ENCODE measurements at places on chromosomes 4 and X.

DNA sequence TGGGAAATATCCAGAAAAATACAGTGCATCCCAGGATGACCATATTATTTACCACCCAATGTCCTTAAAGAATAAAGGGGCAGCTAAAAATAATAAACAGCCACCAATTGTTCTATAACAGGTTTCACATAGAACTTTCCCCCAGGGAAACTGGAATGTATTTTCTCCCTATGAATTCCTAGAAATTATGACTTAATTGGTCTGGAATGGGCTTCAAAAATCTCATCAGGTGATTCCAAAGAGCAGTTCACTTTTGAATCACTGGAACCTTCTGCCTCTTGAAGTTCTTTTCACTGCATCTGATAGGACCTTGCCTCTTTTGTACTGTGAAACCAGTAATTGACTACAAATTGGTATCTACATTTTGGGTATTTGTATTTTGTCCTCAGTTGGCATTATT lies 119.3 kb downstream of the ZNF330 start:
- no peak for DNase-seq

DNA sequence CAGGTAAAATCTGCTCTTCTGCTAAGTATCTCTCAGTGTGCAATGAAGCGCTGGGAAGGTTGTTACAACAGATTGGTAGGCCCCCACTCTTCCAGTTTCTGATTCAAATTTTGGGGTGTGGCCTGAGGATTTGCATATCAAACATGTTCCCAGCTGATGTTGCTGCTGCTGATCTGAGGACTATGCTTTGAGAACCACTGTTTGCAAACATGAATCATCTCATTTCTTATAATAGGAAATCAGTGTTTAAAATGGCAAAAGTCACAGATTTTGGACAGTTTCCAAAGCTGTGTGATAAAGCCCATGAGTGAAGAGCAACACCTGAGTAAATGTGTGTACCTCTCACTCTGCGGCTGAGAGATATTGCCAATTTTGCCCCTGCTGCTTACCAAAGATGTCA lies 36.2 kb upstream of the NDNF start:
- DNase-seq, result no peak

- no peak for DNase-seq
These were observed 219.8 kb upstream of the CTSO start for GRCh38 chr4:156173486-156173885.

DNA sequence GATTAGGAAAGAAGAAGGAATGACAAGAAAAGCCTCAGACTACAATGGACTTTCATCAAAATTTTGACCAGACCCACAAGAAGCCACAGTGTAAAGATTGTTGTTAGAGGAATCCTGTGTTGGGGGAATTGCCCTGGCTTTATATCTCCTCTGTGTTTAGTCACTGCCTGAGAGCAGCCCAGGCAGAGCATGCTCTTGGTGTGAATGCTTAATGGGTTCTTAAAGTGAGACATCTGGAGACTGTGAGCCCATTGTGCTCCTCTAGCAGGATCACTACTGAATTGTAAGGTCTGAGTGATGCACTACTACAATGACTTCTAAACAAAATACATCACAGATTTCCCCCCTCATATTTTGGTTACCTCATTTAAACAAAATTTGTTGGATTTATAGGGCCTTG lies 1860.5 kb upstream of the ADGRL3 start:
- no peak for DNase-seq

DNA sequence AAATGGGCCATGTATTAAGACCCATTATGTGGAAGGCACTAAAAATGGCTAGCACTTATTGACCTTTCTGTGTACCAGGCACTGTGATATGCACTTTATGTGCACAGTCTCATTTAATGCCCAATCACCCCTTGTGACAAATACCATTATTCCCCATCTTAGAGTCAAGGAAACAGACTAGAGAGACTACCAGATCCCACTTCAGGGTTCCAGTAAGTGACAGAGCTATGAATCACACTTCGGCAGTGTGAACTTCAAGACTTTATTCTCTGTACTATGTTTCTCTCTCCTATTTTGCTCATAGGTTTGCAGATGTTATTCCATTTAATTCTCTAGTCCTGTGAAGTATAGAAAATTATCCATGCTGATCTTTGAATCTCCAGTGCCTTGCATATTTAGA lies 107.0 kb downstream of the NFKB1 start:
- DNase-seq, result no peak

DNA sequence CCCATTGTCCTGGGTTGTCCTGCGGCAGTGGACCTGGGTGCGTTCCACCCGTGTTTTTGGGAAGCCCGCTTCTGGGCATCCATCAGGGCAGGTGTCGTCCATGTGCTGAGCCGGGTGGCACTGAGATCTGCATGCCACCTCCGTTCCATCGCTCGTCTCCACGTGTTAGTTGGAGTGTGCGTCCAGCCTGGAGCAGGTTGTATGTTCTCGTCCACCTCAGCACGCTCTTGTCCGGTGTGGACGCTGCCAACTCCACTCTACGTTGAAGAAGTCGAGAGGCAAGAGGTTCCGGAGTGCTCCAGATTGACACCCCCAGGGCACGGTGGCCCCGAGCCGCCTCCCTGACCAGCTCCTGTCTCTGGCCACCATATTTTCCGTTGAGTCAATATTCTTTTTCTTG lies 33.9 kb downstream of the PCGF3 start:
- DNase-seq, result no peak

- no peak for DNase-seq
These were observed 29.6 kb upstream of the ERVMER34-1 start for GRCh38 chr4:52780617-52781354.

DNA sequence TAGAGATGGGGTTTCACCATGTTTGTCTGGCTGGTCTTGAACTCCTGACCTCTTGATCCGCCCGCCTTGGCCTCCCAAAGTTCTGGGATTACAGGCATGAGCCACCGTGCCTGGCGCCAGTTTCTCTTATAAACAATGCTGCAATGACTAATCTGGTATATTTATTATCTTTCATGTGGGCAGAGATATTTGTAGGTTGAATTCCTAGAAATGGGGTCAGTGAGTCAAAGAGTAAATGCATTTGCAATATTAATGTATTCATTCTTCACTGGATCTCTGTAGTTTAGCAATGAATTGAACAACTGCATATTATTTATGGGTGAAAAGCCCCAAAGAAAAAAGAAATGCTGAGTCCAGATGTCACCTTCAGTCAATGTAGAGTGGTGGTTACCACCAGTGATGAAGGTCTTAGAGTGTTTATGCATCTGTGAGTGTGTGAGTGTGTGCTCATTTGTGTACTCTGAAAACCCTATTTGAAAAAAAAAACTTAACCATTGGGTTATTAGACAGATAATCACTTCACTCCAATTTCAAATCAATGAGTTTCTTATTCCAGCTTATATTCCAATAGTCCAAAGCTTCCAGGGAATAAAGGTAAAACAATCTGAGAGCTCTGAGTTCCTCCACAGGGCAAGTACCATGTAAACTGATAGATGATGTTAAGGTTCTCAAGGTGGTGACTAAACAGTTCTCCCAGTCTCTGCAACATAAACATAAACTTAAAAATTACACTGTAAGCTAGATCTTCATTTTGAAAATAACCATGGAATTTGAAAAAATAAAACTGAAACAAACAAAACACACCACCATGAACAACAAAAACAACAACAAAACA lies 22.6 kb upstream of the CD38 start:
- DNase-seq, result no peak

DNA sequence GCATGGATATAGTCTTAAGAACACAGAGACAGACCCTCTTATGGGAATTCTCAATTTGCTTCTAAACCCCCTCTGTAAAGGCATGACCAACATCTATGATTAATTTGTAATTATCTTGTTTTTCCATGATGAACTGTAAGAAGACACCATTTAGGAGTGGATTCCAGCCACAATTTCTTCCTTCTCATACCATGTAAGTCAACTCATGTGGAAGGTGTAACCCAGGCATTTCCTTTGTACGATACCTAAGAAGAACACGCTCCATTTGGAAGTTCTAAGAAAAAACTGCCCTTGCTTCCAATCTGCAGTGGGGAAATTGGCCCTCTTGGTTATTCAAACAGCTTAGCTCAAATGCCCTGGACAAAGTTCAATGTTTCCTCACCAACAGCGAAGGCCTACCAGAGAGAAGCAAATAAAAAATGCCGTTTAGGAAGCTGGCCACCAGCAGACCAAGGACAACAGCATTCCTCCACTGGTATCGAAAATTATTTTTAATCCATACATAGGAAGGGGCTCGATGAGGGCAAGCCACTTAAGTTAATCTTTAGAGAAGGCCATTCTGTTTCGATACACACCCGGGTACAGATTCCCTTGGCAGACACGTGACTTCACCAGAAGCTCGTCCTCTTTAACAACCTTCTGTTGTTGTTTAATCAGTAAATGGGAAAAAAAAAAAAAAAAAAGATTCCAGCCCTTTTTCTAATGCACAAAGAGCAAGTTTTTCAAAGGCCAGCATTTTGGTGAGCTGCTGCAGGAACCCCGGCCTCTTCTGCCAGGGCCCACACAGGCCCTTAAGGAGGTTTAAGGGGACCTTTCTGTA lies 2.6 kb downstream of the DHRSX start:
- DNase-seq, result no peak

DNA sequence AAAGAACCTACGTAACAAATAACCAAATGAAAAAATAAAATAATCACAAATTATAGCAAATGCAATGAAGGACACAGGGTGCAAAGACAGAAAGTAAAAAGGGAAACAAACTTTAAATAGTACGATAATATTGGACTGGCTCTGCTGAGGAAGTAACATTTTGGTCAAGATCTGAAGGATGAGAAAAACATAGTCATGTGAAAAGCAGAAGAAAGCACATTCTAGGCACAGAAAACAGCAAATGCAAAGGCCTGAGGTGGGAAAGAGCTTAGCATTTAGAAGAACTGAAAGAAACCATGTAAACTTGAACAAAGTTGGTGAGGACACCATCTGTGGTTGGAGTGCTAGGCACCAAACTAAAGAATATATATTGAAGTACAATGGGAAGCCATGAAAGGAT lies 111.2 kb downstream of the PPP3CA start:
- DNase-seq, result no peak

- DNase-seq, result no peak
These were observed 14.1 kb downstream of the CTBP1 start for GRCh38 chr4:1234811-1235292.

- DNase-seq, result no peak
These were observed 65.0 kb downstream of the PRKG2 start for GRCh38 chr4:81149976-81150375.

DNA sequence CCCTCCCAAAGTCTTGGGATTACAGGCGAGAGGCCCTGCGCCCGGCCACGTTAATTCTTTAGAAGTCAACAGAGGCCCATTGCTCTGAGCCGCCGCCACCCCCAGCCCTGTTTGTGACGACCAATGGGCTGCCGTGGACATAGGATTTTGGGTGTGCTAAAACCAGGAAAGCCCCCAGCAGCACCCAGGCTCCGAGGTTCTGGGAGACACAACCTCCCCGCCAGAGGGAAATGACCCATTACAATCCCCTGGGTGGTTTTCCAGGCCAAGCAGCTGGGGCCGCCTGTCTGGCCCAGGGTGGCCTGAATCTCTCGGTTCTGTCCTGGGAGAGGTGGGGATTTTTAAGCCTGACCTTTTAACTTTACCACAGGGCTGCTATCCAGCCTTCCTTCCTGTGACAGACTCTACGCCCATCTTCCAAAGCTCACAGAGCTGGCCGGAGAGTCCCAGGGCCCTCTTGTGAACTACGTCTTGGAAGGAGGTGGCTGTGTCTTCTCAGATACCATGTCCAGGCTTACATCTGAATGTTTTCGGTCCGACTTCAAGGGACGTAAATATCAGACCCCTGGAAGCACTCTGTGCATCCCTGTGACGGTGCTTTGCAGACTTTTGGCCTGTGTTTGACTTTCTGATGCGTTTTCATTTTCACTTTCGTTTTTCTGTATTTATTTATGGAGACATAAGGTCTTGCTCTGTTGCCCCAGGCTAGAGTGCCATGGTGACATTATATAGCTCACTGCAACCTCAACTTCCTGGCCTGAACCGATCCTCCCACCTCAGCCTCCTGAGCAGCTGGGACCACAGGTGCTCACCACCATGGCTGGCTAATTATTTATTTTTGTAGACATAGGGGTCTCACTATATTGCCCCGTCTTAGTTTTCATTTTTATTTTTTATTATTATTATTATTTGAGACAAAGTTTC lies 36.0 kb downstream of the P2RY8 start:
- DNase-seq, result no peak

- DNase-seq, result no peak
These were observed 18.4 kb downstream of the PDLIM5 start for GRCh38 chr4:94470132-94470531.

DNA sequence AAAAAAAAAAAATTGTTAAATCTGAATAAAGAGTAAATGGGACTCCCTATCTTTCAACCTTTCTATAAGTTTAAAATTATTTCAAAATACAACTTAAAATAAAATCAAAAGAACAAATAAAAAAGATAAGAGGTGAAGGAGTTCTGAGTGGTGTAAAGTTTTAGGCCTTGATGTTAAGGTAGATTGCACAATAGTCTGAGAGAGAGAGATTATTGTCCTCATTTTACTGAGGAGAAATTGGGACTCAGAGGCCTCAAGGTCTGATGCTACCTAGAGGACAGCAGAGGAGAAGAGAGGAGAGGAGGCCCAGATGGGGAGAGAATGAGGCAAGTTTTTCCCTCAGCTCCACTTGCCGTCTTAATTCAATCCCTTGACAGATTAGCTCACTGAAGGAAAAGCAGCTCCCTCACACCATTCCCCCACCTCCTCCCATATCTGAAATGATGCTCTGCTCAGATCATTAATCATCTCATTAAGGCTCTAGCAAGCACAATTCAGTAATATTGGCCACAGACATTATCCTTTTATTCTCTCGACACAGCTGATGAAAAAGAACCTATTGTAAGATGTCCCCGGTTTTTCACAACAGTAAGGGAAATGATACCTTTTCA lies 106.3 kb upstream of the PTPN13 start:
- DNase-seq, result no peak

DNA sequence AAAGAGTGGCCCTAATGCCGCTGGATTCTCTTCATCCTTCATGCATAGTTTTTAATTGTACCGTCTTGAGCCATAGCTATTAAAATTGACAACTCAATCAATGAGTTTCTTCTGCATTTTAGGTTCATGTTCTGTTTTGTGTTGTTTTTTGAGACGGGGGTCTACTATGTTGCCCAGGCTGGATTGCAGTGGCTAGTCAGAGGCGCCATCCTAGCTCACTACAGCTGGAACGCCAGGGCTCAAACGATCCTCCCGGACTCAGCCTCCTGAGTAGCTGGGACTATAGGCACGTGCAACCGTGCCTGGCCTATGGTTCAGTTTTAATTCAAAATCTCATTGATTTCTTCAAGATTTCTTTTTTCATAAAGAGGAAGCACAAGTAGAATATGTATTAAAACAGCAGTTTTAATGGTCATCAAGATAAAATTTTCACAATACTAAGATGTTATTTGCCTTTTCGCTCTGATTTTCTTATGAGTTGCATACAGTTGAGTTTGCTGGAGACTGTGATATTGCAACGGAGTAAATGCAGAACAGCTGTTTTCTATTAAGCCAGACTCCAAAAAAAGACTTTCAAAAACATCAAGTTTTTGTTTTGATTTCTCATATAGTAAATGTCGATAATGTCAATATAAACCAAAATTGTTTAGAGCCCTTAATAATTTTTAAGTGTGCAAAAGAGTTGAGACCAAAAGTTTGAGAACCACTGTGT lies 1.1 kb upstream of the STX18 start:
- DNase-seq, result no peak
